ENCODE measurements at places on chromosomes 7 and 10.
A peak's percentile ranks its signal among the peaks of the same experiment; 100 is the strongest.

GRCh38 chr7:18053177-18053928 is 25.7 kb upstream of the PRPS1L1 start:
- H3K4me3 ChIP-seq = no peak overlapping the region
- H3K27me3 ChIP-seq = no peaks in the 10 kb centered on the region
- H3K36me3 ChIP-seq = no peaks in the 10 kb centered on the region
- H3K27ac ChIP-seq = peak overlapping the region; percentile 10
- peaks cover 14% of the 10 kb centered on the region for H3K4me1 ChIP-seq

- no peak for DNase-seq
- H3K27ac ChIP-seq = no peak overlapping the region
- H3K27me3 ChIP-seq = no peaks in the 10 kb centered on the region
- no peak overlapping the region for H3K4me3 ChIP-seq
Measured at GRCh38 chr7:36639826-36640225, 84.5 kb downstream of the AOAH start.

DNA sequence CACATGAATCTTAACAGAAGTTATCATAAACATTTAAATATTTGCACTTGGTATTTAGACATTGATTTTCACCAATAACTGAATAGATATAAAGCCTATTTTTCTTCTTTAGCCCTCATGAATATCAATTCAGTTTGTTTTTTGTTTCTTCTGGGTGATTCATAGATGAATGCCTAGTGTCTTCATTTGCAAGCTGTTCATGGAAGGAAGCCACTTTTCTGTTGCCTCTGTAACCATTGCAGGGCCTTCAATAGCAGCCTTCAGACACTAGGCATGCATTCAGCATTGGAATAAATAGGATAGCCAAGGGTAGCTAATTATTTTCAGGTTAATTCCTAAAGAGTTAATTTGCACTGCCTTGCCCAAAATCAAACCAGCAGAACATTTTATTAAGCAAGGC is 375.3 kb downstream of the DPP6 start:
- H3K36me3 ChIP-seq = no peaks in the 10 kb centered on the region
- H3K4me3 ChIP-seq = no peak overlapping the region
- no peak overlapping the region for H3K27ac ChIP-seq
- no peak for DNase-seq

DNA sequence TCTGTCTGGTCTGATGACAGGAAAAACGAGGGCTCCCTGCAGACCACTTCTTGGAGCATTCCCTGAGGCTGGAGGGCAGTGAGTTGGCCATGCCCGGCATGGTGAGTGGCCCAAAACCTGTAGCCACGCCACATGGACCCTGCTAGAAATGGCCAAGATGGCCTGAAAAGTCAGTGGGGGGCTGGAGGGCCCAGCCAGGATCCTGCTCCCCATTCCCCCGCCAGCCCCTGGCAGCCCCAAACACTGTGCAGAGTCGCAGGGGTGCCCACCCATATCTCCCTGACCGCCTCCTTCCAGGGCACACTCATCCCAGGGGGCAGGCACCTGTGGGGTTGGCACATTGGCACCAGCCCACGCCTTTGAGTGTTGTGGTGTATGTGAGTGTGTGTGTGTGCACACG is 18.7 kb upstream of the PPP2R2D start:
- no peaks in the 10 kb centered on the region for H3K27me3 ChIP-seq
- H3K4me3 ChIP-seq = no peak overlapping the region
- no peaks in the 10 kb centered on the region for H3K4me1 ChIP-seq
- no peak for DNase-seq
- no peak overlapping the region for H3K27ac ChIP-seq

GRCh38 chr7:26618449-26618848 is 245.9 kb downstream of the SKAP2 start:
- no peak overlapping the region for H3K4me3 ChIP-seq
- no peaks in the 10 kb centered on the region for H3K27me3 ChIP-seq
- no peak for DNase-seq
- no peaks in the 10 kb centered on the region for H3K4me1 ChIP-seq
- no peaks in the 10 kb centered on the region for H3K36me3 ChIP-seq

DNA sequence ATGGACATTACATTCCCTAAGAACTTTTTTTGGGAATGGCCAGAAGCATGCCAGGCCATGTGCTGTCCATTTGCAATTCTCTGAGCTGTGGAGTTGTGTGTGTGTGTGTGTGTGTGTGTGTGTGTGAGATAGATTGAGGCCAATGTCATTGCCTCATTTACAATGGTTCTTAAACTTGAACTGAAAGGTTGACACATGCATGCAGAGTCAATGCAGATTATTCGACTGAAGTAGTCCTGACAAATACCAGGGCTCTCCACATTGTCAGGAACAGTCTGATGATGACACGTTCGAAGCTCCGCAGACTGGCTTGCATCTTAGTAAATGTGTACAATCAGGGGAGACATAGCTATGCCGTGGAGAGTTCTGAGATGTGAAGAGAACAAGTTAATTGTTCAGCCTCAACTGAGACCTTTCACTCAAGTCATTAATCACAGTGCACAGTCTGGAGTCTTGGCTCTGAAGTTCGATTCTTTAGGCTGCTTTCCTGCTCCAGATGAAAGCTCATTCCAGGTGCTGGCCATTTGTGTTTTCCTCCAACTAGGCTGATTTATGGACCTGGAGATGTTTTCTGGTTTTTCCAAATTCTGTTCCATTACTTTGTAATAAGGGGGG is 921.9 kb downstream of the LRMDA start:
- no peaks in the 10 kb centered on the region for H3K27me3 ChIP-seq
- H3K36me3 ChIP-seq = 0 out of 2 replicates have a peak, but pooled peaks cover 3% of the 10 kb centered on the region

- no peaks in the 10 kb centered on the region for H3K27me3 ChIP-seq
- no peak overlapping the region for H3K4me3 ChIP-seq
- DNase-seq = no peak
- H3K36me3 ChIP-seq = no peaks in the 10 kb centered on the region
- H3K4me1 ChIP-seq = peaks cover 7% of the 10 kb centered on the region
Measured at GRCh38 chr10:8138471-8138870, 84.0 kb downstream of the GATA3 start.

GRCh38 chr10:132947843-132948242 is 5.5 kb upstream of the CFAP46 start:
- no peaks in the 10 kb centered on the region for H3K4me1 ChIP-seq
- H3K27me3 ChIP-seq = peaks cover 12% of the 10 kb centered on the region
- no peaks in the 10 kb centered on the region for H3K36me3 ChIP-seq
- no peak overlapping the region for H3K27ac ChIP-seq

DNA sequence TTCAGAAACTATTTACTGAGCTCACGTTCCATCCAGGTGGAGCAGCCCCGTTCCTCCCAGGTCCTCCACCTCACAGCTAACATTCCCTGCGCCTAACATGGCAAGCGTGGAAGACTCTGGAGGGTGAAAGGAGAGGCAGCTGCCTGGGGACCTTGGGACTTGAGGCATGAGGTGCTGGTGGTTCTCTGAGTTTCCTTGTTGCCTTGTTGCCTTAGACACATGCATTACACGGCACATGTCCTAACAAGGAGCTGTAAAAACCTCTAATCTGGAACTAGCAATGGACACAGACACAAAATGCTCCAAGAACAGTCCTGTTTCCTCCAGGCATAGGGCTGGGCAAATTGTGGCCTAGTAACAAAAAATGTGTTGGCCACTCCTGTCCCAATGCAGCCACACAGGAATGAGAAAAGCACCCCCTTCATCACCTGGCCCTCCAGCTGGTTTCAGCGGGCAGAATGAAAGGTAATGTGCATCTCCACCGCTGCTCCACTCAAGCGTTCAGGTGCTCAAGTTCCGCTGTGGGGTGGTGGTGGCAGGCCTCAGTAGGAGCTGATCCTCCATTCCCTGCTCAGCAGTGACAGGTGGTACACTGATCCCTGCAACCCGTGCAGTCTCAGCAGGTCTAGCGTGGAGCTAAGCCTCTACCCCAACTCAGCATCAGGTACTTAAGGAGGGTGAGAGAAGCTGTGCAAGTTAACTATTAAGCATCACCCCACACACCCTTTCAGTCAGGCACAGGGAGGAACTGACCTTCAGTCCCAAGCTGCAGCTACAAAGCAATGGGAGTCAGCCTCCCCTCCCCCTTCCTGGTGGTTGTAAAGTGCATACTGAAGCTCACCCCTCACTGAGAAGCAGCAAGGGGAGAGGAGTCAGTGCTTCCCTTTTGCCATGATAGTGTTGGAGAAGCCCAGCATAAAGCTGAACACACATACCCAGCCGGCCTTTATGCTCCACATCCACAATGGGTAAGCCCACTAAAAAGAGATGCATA is 382.8 kb downstream of the SDK1 start:
- no peaks in the 10 kb centered on the region for H3K27me3 ChIP-seq
- H3K4me3 ChIP-seq = no peak overlapping the region
- H3K4me1 ChIP-seq = no peaks in the 10 kb centered on the region
- H3K27ac ChIP-seq = no peak overlapping the region

DNA sequence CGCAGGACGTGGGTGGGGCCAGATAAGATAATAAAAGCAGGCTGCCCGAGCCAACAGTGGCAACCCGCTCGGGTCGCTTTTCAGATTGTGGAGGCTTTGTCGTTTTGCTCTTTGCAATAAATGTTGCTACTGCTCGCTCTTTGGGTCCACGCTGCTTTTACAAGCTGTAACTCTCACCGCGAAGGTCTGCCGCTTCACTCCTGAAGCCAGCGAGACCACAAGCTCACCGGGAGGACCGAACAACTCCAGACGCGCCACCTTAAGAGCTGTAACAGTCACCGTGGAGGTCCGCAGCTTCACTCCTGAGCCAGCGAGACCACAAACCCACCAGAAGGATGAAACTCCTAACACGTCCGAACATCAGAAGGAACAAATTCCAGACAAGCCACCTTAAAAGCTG is 286.6 kb upstream of the MAGI2 start:
- H3K36me3 ChIP-seq = no peaks in the 10 kb centered on the region
- DNase-seq = no peak
- H3K27ac ChIP-seq = no peak overlapping the region
- H3K4me1 ChIP-seq = no peaks in the 10 kb centered on the region
- H3K27me3 ChIP-seq = no peaks in the 10 kb centered on the region

DNA sequence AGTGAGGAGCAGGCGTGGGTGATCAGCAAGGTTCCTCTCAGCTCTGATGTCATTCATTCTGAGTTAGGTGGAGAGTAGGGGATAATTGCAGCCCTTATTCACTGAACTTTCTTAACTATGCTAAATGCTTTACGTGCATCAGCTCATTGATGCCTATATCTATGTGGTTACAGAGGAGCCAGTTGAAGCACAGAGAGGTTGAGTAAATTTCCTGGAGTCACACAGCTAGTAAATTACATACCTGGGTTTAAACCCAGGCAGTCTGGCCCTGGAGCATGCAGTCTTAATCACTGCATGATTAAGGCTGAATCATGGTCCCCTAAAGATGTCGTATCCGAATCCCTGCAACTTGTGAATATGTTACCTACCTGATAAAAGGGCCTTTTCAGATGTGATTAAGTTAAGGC is 99.6 kb downstream of the GRK5 start:
- H3K27me3 ChIP-seq = no peaks in the 10 kb centered on the region
- H3K36me3 ChIP-seq = no peaks in the 10 kb centered on the region
- H3K4me3 ChIP-seq = no peak overlapping the region
- no peak for DNase-seq
- peaks cover 22% of the 10 kb centered on the region for H3K4me1 ChIP-seq
- peak overlapping the region; percentile 77 for H3K27ac ChIP-seq

DNA sequence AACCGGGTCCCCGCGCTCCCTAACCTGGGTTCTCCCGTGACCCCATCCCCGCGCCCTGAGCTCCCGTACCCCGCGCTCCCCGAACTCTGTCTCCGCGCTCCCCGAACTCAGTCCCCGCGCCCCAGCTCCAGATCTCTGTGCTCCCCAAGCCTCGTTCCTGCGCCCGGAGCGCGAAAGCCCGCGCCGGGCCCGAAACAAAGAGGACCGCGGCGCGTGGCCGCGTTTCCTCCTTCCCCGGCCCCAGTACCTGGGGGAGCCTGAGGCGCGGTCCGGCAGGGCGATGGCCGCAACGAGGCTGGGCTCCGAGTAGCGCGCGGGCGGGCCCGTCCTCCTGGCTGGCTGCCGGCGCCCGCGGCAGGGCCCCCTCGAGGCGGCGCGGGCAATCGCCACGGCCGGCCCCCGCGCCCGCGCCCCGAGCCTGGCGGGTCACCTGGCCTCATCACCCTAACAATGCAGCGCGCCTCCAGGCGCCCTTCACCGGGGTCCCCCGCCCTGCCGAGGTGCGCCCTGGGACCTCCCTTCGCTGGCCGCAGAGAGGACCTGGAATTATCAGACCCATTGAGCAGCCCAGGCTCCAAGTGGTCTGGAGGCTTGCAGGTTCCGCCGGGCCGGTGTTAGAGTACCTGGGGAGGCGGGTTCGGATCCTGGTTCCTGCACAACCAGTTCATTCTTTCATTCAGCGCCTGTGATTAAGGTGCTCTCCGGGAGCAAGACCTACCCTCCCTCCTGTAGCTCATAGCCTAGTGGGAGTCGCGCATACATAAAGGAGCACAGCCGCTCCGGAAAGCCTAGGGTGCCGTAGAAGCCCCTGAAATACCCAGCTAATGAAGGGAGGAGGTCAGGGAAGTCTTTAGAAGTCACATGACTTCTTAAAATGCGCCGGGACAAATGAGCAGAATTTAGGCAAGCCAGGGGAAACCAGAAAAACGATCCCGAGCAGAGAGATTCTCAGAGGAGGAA is at the start of gene TNS3:
Gene TNS3, minus strand, starts transcription at position 308 of the 960 bp plus-strand sequence. CDS start 142,475 bp downstream, outside the sequence.
- no peaks in the 10 kb centered on the region for H3K27me3 ChIP-seq
- peaks cover 13% of the 10 kb centered on the region for H3K36me3 ChIP-seq
- H3K27ac ChIP-seq = peak within 1 kb of the TSS; percentile 88
- H3K4me1 ChIP-seq = peaks cover 31% of the 10 kb centered on the region
- no peak for DNase-seq

DNA sequence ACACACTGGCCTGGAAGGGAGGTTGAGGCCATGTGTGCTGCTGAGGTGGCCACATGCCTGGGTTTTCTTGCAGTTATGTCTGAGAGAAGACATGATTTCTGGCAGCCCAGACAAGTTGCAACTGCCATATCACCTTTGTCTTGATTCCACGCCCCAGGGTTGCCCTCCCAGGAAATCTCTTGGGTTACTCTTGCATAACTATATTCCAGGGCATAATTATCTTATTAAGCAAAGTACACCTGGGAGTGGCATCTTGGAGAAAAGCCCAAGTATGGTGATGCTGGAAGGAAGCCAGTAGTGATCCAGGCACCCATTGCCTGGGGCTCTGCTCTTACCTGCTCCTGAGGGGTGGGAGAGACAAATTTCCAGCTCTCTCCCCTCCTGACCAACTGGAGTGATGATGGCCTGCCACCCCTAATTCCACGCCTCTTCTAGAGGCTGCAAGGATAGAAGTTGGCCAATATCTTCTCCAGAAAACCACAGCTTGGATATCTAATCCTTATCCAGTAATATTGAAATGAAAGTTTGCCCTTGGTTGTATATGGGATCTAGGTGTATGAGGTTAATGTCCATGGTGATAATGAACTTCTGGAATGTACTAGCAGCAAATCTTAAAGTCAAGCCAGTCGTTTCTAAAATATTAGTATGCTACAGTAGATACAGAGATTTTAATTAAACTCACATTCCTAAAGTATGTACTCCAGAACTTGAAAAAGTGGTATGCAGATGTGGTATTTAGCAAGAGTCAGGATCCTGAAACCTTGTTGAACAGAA is 5.0 kb downstream of the AKR1B10 start:
- H3K4me1 ChIP-seq = peaks cover 37% of the 10 kb centered on the region
- no peak overlapping the region for H3K4me3 ChIP-seq
- DNase-seq = peak; percentile 78
- no peaks in the 10 kb centered on the region for H3K27me3 ChIP-seq
- H3K27ac ChIP-seq = peak overlapping the region; percentile 90
- H3K36me3 ChIP-seq = no peaks in the 10 kb centered on the region

- DNase-seq = no peak
- no peak overlapping the region for H3K4me3 ChIP-seq
- H3K4me1 ChIP-seq = peaks cover 6% of the 10 kb centered on the region
- H3K27ac ChIP-seq = peak overlapping the region; percentile 40
- no peaks in the 10 kb centered on the region for H3K27me3 ChIP-seq
- peaks cover 8% of the 10 kb centered on the region for H3K36me3 ChIP-seq
Measured at GRCh38 chr10:58791137-58791536, 278.5 kb downstream of the BICC1 start.
